ENCODE measurements at places on chromosomes 7 and 10.
A peak's percentile ranks its signal among the peaks of the same experiment; 100 is the strongest.

DNA sequence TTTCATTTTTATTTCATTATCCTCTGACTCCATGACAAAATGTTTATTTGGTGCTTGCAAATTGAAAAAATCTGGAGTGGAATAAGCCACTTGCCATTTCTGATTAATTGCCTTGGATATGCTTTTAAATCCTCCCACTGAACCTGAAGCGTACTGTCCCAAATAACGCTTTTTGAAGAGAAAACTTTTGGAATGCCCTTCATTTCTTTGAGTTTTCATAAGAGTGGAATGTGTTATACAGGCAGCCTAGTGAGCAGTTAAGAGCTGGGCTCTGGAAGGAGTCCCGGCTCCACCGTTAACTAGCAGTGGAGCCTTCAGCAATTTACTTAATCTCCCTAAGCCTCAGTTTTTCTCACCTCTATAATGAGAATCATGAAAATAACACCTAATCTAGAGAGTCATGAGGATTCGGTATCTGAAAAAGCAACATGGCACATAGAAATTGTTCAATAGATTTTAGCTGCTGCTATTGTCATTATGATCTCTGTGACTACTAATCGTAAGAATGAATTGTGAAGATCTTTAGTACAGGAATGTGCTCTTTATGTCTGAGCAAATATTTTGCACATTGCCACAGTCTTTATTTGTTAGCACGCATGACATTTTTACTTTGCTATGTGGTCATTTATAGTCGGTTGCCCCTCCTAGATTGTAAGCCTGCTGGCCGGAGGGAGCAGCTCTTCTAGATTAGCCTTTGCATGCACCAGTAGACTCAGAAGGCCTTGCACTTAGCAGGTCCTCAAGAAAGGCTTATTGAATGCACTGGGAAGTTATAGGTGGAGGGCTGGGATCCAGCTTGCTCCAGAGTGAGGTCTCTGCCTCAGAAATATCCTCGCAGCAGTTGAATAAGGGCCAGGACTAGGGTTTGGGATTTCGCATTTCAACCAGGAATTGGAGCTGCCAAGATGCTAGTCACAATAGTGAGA lies 59.4 kb downstream of the PLCE1 start:
- no peak for DNase-seq

DNA sequence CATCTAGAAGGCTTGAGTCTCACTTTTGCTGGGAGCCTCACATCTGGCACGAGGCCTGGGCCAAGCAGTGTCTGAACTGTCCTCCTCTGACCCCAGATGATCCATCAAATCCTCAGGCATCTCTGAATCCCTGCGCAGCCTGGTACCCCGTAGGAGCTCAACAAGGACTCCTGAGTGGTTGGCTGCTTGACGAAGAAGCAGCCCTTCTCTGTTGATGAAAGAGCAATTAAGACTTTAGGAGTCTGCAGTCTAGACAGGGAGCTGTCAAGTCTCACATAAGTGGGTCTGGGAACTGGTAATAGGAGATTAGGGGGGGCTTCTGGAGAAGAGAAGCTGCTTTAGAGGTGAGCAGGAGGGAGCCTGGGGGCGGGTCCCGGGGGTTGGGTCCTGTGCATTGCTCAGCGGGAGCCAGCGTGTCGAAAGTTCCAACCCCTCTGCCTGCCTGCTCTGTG lies 326.0 kb downstream of the RPS24 start:
- DNase-seq = no peak

GRCh38 chr7:3683546-3684539 lies 382.8 kb downstream of the SDK1 start:
- DNase-seq = peak; percentile 39

DNA sequence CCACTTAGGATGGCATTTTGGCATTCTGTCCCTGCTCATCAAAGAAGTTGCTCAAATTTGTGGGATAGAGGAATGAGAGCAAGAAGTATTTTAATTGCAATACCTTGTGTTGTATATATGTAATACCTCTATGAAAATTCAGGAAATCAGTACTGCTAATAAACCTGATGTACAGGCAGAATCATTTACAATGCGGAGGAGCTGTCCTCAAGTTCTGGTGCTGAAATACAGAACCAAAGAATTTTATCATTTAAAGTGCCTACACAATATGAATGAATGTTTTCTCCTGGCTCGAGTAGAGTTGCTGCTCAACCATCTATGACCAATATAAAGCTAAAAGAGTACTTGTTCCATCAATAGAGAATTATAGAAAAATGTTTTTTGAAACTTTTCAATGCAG lies 305.8 kb downstream of the PLXNA4 start:
- DNase-seq = peak; percentile 37

DNA sequence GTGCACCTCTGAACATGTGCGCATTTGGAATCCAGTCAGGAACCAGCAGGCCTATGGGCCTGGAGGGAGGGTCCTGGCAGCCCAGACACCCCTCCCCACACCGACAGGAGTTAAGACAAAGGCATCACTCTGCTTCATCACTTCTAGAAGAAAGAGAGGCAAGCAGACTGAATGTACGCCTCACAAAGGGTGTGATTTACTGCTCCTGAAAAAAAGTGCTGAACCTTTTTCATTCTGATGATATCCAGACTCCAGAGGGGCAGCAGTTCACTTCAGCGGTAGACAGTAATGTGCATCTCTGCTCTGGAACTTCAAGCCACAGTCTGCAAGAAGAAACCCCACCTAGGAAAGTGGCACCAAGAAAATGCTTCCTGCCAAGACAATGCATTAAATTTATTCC lies 88.2 kb upstream of the TMEM72 start:
- DNase-seq = no peak
